AG08395 (cell line): ENCODE measurements at places on chromosomes 11 and 22.

DNA sequence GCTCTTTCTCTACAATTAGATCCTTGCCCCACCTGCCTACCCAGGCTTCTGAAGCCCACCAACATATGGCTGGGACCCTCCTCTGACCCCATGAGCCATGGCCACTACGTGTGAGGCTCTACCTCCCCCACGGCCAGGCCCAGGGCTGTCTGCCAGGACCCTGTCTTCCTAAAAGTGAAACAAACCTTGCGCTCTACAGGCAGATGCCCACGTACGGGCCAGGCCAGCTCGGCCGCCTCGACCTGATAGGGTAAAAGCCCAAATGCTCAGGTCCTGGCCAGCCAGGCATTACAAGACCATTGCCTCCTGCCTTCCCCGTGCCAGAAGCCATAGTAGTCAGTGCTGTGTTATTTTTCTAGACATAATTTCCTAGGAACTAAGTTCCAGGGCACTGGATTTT is 1496.4 kb downstream of the BRD1 start:
- DNase-seq: no peak

DNA sequence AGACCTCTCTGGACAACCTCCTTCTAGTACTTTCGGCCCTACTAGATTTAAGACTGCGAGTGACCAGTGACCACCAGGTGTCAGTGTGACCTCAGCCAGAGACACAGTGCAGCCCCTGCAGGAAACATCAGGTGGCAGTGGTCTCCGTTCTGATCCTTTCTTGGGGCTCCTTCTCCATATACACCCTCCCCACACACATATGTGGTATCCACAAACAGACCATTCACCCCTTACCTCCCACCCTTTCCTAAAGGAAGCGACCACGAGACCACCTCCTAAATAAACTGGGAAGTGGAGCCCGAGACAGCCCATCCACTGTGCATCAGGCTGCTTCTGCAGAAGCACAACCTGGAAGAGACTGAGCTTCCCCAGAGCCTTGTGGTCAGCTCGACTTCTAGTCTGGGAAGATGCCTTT is 38.5 kb upstream of the CYP2D6 start:
- DNase-seq: peak; percentile 80

DNA sequence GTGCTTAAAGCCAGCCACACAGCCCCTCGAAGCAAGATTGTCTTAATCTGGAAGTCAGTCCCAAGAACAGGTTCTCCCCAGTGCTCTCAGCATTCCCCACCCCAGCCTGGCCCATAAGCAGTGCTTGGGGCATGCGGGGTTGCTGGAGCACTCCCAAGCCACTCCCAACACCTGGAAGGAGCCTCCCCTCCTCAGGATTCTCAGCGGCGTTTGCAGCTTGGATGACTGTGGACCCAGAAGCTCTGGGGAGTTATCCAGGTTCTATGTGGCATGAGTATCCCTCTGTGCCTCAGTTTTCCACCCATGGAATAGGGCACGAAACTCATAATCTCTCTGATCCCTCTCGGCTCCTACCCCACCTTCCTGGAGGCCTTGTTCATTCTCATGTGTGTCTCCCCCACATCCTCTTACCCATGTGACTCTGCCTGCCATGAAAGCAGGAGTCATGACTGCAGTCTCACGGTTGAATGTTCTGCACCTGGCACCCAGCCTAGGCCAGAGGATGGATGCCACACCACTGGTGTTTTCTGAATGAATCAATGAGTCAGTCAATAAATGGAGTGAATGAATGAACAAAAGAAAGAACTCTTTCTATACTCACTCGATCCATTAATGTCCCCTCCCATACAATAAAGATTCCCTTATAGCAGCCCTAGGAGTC is 33.4 kb upstream of the WNT7B start:
- peak; percentile 43 for DNase-seq

DNA sequence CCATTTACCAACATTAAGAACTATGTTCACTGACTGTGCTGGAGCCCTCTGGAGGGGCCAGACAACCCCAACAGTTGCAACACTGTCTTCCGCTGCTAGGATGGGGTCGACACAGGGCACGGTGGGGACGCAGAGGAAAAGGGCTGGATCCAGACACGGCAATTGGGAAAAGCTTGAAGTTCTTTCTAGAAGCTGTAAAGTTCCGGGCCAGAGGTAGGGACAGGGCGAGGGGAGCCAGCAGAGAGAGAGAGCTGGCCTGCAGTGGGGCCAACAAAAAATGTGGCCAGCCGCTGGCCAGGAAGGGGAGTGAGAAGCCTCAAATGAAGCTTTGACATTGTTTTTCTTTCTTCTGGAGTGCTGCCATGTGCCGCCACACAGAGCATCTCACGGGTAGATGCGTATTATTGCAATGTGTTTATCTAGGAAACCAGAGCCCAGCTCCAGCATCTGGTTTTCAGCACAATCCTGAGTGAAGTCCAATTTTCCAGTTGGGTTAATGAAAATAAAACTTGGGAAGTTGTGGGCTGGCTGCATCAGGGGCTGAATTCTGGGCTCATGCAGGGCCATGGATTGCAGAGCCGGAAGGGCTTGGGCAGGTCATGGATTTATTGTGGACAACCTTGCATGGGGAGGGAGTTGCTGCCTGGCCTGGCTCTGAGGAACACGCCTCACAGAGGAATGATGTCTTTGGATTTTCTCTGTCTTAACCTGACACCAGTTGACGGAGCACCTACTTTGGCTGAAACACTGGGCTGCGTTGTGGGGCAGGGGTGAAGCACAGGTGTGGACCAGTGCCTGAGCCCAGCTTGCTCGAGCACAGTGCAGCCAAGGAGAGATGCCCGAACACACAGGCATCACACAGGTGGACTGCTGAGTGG is 67.6 kb upstream of the AMPD3 start:
- DNase-seq: peak; percentile 80

DNA sequence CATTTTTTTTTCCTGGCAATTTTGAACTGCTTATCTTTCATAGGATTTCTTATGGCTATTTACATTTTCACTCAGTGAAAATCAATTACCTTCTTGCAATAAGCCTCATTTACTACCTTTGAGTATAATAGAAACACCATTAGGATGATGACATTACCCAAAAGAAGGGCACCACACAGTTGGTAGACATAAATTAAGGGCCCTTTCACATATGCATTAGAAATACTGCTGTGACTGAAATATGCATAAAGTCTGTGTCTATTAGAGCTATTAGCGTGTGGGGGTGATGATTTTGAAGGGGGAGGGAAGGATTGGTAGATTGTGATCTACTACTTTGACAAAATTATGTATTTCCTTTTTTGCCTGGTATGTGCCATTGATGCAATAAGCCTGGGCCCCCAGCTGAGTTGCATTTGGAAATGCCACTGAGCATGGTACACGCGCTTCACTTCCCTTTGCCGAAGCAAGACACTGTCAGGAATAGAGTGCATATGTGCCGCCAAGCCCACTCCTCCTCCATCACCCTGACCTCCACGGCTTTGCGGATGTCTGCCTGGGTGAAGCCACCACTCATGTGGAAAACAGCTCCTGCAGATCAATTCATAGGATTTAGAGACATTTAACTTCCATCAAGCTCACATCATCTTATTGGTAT is 339.3 kb downstream of the DCDC1 start:
- DNase-seq: no peak

GRCh38 chr11:26851291-26851690 is 129.4 kb upstream of the SLC5A12 start:
- no peak for DNase-seq

DNA sequence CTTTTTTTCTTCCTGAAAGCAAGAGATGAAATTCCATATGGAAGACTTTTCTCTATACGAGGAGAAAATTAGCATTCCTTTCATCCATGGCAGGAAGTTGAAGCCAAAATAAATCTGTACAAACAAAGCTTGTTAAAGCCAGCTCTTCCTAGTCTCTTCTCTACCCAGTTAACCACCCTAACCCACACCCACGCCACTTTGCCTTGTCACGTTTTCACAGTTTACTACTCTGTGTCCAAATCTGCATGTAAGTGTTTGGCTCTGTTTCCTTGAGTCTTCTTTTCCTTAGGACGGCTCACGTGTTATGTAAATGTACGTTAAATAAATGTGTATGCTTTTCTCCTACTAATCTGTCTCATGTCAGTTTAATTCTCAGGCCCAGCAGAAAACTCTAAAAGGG is 7.1 kb upstream of the HMOX1 start:
- DNase-seq: no peak

DNA sequence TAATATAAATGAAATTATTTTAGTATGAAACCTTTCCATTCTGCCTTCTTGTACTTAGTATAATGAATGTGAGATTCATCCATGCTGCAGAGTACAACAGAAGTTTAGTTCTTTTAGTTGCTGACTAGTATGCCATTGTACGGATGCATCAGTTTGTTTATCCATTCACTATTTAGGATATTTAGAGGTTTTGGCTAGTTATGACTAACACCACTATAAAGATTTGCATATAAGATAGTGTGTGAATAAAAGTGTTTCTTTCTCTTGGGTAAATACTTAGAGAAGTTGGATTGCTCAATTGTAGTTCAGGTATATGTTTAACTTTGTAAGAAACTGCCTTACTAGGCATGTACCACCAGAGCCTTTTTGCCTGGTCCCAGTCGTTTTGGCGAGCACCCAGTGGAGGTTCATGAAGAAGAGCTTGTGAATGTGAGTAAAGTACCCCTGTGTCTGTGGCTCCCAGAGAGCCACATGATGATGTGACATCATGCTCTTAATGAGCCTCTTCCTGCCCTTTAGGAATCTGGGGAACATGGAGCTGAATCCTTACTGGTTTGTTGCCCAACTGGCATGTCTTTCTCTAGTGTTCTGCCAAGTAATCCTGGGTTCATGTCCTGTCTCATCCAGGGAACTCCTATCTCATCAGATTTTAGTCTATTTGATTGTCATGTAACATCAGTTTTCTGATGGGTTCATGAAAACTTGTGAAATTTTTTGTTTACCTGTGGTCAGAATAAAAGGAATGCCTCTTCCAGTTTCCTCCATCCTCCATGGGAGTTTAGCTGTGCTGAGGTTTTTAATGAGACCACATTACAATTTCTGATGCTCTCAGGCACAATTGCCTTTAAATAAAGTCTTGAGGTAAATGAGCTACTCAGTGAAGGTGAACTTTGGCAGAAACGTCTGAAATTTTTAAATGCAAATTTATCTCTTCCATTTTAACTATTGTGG is 234.8 kb downstream of the CASP12 start:
- no peak for DNase-seq

DNA sequence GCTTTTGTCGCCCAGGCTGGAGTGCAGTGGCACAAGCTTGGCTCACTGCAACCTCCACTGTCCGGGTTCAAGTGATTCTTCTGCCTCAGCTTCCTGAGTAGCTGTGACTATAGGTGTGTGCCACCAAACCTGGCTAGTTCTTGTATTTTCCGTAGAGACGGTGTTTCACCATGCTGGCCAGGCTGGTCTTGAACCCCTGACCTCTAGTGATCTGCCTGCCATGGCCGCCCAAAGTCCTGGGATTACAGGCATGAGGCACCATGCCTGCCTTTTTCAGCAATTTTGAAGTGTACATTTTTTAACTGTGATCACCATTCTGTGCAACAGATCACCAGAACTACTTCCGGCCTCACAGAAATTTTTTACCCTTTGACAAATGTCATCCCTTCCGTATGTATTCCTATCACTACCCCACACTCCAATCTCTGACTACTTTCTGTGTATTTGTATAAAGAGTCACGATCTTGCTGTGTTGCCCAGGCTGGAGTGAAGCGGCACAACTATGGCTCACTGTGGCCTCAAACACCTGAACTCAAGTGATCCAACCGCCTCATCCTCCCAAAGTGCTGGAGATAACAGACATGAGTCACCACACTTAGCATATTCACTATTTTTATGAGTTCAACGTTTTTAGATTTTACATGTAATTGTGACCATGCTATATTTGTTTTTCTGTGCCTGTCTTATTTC is 44.0 kb downstream of the XKR3 start:
- DNase-seq: no peak
